ENCODE measurements at places on chromosomes 7 and 10.

- no peak for DNase-seq
Measured at GRCh38 chr7:2504889-2505375, 14.6 kb upstream of the LFNG start.

DNA sequence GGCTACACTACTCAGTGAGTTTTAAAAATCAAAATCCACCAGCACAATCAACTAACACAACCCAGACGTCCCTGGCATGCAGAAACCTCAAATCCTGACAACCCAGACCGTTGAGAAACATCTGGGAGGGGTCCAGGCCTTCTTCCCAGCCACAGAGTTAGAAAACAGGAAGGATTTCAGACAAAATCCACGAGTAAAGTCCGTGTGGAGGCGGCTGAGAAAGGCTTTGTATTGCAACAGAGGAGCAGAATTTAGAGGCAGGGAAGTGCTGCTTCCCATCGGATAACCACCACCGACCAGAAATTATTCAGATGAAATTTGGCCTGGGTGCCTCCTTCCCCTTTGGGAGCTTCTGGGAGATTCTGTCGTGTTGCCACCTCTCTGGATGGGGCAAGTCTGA lies 61.5 kb downstream of the TNS3 start:
- DNase-seq = no peak

DNA sequence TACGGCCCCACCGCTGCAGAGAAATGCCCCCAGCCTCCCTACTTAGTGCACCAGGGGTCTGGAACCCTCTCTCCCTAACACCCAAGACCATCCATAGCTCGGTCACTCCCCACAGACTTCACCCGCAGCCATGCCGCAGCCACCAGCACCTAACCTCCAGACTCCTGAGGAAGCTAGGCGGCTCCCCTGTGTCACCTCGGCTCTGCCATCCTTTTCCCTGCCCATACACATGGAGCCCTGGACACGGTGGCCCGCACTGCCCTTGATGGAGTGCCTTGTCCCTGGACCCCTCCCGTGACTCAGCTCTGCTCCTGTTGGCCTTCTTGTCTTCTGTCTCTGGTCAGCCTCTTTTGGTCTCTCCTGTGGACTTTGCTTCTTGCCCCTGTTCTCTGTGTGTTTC lies 107.5 kb downstream of the INSYN2A start:
- no peak for DNase-seq

GRCh38 chr10:62443866-62444265 lies 69.7 kb downstream of the ZNF365 start:
- DNase-seq = no peak

GRCh38 chr7:3464900-3465622 lies 164.0 kb downstream of the SDK1 start:
- no peak for DNase-seq

- no peak for DNase-seq
Measured at GRCh38 chr10:98463016-98463415, 16.3 kb upstream of the HPS1 start.

DNA sequence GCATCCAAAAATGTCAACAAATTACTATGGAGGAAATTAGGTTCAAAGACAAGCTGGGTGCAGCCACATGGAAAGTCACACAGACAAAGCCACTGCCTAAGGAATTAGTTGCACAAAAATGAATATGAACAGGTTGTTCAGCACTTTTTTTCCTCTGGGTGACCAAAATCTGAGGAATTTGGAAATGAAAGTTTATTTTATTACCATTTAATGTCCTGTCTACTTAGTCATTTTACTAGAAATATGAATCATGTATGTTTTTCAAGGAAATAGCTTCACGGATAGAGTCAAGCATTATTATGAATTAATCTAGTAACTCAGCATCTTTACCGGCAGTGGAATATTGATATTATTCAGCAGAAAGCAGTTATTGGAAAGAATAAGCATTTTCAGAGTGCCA lies 106.3 kb downstream of the ANK3 start:
- no peak for DNase-seq

DNA sequence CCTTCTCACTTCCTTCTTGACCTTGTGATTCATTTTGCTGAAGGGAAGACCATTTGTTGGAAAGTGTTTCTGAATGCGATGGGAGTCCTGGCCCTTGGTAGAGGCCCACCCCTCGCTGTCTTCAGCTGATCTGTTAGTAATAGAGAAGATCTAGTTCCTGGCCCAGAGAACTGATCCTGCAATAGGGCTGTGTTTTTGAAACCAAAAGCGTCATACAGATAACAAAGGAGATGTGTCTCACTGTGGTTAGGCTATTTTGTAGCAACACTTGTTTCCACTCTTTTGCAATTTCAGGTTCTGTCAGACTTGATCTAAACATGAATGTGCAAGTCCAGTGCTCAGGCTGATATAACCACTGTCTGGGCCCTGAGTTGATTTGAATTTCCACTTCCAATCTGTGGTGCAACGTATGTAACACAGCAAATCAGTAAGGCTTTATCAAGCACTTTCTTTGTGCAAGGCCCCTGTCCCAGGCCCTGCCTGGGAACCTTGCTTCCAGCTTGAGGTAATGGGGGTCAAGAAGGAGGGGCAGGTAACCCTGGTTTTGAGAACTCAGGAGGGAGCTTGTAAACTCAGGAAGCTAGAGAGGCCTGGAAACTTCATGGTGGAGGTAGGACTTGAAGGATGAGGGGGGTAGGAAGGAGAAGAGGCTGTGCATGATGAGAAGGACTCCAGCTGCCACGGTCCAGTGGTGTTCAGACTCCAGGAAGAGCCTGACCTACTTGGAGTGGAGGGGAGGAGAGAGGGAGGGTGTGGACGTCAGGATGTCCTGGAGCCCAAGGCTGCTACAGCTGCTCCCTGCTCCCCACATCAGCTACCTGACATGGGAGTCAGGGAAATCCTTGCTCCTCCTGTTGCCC lies 42.2 kb upstream of the SRGN start:
- peak; percentile 94 for DNase-seq

GRCh38 chr10:80463868-80464267 lies 9.8 kb downstream of the TSPAN14 start:
- DNase-seq = no peak

DNA sequence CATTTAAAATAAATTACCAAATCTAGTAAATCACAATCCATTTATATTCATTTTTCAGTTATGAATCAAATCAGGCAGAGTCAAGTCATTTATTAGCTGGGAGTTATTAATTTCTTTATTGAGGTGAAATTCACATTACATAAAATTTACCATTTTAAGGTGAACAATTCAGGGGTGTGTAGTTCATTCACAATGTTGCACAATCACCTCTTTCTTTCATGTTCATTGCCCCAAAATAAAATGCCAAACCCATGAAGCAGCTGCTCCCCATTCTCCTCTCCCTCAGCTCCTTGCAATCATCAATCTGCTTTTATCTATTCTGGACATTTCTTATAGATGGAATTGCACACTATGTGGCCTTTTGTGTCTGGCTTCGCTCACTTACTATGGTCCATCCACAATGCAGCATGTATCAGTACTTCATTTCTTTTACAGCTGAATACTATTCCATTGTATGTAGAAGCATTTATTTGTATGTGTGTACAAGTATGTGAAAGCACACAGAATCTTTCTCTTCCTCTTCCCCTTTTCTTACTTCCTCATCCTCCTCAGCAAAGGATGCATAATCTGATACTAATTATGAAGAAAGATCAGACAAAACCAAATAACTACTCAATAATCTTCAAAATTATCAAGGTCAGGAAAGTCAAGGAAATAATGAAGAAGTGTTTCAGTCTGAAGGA lies 60.6 kb downstream of the LMBR1 start:
- DNase-seq = peak; percentile 54

DNA sequence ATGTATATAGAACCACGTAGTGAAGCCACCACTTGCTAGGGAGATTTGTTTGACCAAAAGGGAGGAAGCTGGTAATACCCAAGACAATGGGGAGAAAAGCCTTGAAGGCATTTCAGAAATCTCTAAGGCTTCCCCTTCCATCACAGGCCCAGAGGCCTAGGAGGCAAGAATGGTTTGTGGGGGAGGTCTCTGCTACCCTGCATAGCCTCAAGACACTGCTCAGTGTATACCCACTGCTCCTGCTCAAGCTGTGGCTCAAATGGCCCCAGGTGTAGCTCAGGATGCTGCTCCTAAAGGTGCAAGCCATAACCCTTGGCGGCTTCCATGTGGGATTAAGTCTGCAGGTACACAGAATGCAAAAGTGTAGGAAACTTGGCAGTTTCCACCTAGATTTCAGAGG lies 1105.8 kb downstream of the GATA3 start:
- DNase-seq = no peak

- no peak for DNase-seq
Measured at GRCh38 chr7:39656415-39656814, 33.0 kb downstream of the RALA start.

GRCh38 chr10:11112718-11113117 lies 95.0 kb downstream of the CELF2 start:
- no peak for DNase-seq

GRCh38 chr10:48996-49395 lies at the start of gene TUBB8:
Gene TUBB8, minus strand, starts transcription at chr10:49296. Its CDS starts 58 bp downstream, at chr10:49238.
- no peak for DNase-seq

All from GF-D8 (cell line).